Endothelial cell of umbilical vein (primary cell): ENCODE measurements at places on chromosomes 11 and 22. TPM values are rescaled to one million over a fixed set of nuclear protein-coding genes. Genes with fewer than 3 reads are reported as not detected.

TMPRSS13 gene
- 0.46 TPM in 1 of 2 replicates, not detected in the other for total RNA-seq

NRGN gene
- 30.9 and 33.5 TPM in 2 replicates for total RNA-seq

PLAAT2 gene
- total RNA-seq = not detected in 2 replicates

CLMP gene
- total RNA-seq = 0.18 and 0.37 TPM in 2 replicates

POTEH gene
- not detected in 2 replicates for total RNA-seq

OTOG gene
- total RNA-seq = not detected in 2 replicates

UPB1 gene
- total RNA-seq = 0.30 and 0.80 TPM in 2 replicates

OR4S2 gene
- not detected in 2 replicates for total RNA-seq

DNA sequence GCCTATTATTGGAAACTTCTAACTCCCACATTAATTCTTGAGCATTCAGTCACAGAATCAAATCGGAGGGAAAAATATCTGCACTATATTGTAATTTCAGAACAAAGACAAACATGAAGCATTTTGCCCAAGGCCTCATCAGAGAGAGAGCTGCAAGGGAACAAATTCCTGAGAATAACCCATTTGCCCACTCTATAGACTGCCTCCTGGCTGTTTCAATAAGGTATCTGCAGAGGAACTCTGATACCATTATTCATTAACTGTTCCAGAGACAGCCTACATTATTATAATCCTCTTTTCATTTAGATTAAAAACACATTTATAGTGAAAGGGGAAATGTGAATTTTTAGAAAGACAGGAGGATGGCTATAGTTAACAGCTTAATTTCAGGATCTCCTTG, 663.9 kb downstream of the DLG2 start:
- no peak for DNase-seq

DNA sequence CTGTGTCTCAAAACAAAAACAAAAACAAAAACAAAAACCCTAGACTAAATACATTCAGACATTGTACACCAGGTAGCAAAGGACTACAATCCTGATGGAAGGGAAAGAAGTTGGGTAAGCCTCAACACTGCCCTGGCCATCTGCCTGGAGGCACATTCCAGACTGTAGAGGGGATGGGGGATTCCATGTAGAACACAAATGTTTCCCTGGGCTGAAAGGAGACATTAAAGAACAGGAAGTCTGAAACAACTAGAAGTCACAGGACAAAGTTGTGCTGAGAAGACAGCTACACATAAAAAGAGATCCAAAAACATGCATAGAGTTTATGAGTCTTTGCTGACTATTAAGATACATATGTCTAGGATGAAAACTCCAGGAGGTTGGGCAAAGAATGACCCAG, 83.9 kb downstream of the RRAS2 start:
- no peak for DNase-seq

DNA sequence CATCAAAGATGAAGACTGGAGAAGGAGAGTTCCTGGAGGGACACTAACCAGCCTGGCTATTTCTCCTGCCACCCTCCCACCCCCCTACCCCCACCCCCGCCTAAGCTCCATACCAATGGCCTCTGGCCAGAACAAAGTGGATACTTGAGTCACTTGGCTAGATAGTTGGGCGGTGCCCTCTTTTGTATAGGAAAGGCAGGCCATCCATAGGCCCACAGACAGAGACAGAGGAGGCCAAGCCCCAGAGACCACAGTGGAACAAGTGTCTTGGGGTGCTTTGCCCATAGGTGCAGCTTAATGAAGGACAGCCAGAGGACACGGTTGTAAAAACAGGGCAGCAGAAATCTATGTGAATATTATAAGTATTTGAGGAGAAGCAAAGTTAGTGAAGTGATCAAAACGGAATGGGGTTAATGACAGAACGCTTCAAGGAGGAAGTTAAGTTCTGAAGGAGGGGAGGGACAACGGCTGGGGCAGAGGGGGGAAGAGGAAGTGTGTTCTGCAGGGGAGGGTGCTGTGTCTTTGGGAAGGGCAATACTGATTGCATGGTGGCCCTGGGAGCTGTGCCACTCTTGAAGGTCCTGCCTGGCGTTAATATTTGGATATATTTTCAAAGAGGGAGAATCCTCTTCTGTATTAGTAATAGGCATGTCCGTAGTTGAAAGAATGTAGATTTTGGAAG, 32.7 kb downstream of the FLI1 start:
- DNase-seq = no peak

- no peak for DNase-seq
Observed at GRCh38 chr11:38839071-38839470, 2241.0 kb upstream of the RAG2 start.

DNA sequence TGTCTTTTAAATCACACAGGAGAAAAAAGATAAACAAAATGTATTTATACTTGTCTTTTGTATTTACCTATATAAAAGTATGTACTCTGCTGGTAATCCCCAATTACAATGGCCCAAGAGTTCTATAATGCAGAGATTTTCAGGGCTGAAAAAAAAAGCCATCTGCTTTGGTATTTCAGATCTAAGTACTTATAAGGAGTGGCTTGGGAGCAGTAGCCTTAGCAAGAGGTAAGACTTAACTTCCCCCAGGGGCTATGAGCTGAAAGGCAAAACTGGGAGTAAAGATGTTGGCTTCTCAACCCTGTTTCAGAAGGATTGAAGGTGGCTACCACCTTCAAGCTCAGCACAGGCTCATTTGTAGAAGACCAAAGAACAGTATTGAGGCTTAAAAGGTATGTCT, 35.3 kb upstream of the EP300 start:
- DNase-seq = no peak

DNA sequence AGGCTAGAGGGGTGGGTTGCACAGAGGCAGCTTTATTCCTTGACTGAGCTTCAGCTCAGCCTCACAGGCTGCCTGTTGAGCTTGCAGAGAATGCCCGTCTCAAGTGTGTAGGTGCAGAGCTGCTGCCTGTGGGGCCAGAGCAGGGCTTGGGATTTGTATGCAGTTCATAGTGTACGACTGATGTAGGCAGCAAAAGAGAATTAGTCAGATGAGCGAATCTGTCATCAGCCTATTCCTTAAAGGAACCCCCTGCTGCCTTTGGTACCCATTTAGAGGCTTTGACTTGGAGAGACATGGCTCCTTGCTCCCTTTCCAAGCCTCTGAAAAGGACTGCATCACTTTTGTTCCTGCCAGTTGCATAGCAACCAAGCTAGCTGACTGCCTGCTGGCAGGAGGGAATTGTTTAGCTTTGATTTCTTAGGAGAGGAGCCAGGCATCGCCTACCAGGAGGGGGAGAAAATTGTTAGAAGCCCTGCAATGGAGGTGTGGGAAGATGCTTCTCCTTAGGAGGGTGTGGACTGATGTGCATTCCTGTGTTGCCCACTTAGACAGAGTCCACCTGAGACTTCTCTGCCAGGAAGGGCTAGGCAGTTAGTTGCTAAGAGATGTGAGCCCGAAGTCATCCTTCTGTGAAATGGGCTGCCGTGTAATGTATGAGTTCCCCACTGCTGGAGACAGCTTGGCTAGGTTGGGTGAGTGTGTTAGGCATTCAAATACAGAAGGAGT, 10.9 kb downstream of the ACO2 start:
- DNase-seq = no peak

GRCh38 chr11:45028911-45029682, 78.4 kb upstream of the TP53I11 start:
- DNase-seq = no peak

DNA sequence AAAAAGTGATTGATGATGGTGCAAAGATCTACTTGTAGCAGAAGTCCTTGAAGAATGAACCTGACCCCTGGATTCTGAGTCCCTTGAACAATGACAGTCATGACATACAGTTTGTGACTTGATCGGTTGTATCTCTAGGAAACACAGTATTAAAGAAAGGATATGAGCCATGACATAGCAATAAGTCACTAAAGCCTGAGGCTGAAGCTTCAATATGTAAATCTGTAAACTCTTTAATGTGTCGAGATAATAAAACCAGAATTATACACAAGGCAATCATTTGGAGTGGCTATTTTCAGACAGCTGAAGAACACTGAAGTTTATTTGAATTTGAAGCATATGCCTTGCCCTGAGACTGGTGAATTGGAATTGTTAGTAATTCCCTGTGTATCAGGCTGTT, 911.5 kb upstream of the RAG2 start:
- no peak for DNase-seq

DNA sequence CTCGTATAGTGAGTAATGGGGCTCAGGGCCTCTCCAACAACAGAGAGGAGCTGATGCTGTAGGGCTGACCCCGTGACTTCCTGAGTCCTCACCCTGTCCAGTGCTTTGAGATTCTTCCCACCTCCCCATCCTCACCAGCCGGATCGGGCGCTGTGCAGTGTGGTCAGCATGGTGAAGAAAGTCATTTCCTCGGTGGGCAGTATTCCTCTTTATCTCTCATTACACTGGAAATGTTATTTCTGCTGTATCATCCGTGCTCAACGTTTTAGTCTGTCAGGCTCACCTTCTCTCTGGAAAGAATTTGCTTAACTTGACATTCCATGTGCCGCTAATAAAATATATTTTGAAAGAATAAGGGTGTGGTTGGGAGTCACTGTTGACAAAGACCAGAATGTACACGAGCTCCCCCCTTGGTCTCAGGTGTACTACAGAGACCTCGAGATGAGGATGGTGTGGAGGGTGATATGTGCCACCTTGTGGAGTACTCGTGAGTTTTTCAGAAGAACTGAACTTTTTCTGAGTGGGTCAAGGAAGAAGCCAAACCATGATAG, 25.7 kb upstream of the SCGB1A1 start:
- no peak for DNase-seq

DNA sequence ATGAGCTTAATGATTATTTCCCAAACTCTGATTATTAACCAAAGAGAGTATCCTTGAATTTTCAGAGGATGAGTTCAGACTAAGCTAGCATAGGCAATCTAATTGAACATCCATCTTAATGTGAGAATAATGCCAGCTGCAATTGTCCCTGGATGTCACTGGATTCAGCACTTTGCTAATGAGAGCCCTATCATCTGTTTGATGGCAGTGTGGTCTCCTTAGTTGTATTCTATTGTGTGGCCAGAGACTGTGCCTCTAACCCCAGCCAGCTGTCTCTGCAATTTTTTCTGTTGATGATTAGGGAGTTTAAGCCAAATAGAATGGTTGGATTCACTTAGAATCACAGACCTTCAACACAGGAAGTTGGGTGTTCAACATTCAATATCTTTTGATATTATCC, 1249.5 kb downstream of the FAM181B start:
- no peak for DNase-seq

DNA sequence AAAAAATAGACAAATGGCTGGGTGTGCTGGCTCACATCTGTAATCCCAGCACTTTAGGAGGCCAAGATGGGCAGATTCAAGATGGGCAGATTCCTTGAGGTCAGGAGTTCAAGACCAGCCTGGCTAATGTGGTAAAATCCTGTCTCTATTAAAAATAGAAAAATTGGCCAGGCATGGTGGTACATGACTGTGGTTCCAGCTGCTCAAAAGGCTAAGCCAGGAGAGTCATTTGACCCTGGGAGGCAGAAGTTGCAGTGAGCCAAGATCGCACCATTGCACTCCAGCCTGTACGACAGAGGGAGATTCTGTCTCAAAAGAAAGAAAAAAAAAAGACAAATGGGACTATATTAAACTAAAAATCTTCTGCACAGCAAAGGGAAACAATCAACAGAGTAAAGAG, 55.4 kb downstream of the USP35 start:
- no peak for DNase-seq

DNA sequence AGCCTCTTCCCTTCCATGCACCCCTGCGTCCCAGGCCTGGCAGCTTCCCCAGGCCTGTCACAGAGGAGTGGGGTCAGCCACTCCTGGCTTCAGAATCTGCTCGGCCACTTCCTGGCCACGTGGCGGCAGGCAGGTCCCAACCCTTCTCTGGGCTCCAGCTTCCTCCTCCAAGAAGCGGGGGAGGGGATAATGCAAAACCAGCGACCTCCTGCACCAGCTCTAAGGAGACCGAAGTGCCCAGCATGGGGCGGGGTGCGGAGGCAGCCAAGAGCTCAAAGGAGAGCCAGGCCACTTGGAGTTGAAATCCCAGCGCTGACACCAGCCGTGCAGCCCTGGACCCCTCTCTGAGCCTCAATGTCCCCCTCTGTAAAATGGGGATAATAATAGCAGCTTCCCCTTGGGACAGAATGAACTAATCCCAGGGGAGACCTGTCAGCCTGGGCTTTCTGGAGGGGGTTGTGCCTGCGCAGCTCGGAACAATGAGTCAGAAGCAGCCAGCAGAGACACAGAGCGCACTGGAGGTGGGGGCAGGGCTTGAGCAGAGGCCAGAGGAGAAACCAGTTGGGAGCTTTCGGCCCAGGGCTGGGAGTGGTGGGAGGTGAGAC, 22.8 kb upstream of the PICK1 start:
- DNase-seq = peak; percentile 77

DNA sequence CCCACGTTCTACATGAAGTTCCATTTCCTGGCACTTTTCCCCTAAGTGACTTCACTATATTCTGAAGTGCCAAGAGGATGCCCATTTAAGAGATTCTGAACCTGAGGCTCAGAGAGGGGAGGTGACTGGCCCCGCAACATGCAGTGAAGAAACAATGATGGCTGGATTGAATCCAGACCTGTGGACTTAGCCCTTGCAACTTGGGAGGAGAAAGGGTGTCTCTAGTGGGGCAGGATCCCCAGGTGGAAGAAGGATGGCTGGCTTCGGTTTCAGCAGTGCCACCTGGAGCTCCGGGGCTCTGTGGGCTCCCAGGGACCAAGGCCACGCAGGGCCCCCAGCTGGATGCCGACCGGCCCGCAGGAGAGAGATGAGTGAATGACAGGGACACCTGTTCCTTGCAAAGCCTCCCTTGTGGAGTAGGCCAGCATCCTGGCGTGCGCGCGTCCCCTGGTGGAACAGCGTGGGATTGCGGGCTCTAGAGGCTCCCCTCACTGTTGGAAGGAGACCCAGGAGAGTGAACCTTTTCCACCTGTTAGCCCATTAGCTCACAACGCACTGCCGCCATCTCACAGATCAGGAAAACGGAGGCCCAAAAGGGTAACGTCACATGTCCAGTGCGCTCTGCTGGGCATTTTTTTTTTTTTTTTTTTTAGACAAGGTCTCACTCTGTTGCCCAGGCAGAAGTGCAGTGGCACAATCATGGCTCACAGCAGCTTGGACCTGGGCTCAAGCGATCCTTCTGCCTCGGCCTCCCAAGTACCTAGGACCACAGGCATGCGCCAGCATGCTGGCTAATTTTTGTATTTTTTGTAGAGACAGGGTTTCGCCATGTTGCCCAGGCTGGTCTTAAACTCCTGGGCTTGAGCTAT, 104.7 kb downstream of the KIAA1671 start:
- DNase-seq = peak; percentile 63

GRCh38 chr11:9765320-9766101, 101.6 kb downstream of the SWAP70 start:
- DNase-seq = peak; percentile 92

GRCh38 chr11:61657566-61658290, 22.5 kb upstream of the DAGLA start:
- peak; percentile 37 for DNase-seq

DNA sequence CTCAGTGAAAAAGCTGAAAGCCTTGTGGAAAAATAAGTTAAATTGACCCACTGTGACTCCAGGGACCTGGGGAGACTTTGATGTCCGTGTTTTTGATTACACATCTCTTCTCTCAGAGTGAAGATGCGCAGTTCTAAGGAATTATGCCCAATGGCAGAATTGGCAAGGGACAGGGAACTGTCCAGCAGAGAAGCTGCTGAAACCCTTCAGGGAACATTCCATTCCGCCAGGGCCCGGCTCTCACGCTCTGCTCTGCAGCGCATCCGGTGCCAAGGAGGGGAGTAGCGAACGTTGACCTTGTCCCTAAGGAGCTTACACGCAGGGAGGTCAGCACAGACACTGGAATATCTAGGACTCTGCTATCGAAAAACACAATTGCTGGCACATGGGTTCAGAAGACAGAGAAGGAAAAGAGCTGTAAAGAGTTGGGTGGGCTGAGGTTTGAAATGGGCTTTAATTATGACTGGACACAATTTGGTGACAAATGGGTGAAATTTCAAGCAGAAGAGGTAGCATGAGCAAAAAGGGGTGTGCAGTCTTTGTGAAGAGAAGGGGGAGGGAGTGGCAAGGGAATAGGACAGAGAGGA, 64.5 kb upstream of the B3GAT1 start:
- no peak for DNase-seq
